Daoy (cell line): ENCODE measurements at places on chromosomes 5 and 9. TPM values are rescaled to one million over a fixed set of nuclear protein-coding genes. Genes with fewer than 3 reads are reported as not detected.

The AIF1L gene
- total RNA-seq = 3.5 and 5.2 TPM in 2 replicates

The SPINK4 gene
- total RNA-seq = not detected in 2 replicates

The IFNA13 gene
- not detected in 2 replicates for total RNA-seq

- DNase-seq = no peak
Measured at GRCh38 chr5:168426007-168426863, 60.0 kb upstream of the RARS1 start.

DNA sequence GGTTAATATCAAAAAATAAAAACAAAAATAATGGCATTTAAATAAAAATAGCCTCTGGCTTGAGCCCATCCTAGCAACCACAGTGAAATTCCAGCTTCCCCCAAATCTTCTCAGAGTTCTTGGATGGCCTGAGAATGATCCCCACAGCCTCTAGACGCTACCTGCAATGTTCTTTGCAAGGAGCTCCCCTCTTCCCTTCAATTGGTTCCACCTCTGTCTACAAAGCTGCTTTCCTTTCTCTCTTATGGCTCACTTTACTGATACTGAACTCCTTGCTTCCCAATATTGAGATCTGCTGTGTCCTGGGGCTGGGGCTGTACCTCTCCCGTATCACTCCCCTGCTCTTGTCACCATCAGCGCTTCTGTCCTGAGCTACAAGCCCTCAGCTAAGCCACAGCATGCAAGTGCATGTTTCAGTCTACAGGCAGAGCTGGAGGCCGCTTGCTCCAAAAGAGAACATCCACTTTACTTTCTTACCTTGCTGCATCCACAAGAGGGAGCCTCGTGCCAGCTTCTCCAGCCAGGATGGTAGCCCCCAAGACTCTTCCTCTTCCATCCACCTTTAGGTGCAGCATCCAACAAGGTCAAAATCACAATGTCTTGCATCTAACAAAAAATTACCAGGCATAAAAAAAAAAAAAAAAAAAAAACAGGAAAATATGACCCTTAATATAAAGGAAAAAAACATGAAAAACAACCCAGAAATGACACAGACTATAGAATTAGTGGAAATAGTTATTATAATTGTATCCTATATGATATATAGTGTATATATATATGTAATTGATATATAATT, 57.4 kb upstream of the PRSS3 start:
- DNase-seq = peak; percentile 68

DNA sequence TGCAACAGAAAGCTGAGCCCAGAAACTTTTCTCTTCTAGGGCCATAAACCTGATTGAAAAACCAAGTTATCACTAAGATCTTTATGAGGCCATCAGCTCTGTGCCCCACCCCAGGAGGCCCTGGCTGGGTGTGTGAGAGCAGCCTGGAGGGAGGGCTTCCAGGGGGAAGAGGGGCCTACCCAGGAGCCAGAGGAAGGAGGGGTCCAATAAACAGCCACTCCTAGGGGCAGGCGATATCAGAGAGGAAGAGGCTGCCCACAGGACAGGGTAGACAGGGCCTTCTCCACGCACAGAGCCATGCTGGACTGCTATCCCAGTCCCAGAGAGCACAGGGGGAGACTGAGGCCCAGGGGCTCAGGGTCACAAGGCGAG, 4.5 kb upstream of the CDX1 start:
- no peak for DNase-seq

- peak; percentile 83 for DNase-seq
Measured at GRCh38 chr9:99019510-99020331, 76.0 kb downstream of the COL15A1 start.
